Retina (tissue), 1 donor: ENCODE measurements at places on chromosomes 4 and X.

- no peak for DNase-seq
Observed at GRCh38 chr4:14856934-14857235, 145.4 kb upstream of the CPEB2 start.

DNA sequence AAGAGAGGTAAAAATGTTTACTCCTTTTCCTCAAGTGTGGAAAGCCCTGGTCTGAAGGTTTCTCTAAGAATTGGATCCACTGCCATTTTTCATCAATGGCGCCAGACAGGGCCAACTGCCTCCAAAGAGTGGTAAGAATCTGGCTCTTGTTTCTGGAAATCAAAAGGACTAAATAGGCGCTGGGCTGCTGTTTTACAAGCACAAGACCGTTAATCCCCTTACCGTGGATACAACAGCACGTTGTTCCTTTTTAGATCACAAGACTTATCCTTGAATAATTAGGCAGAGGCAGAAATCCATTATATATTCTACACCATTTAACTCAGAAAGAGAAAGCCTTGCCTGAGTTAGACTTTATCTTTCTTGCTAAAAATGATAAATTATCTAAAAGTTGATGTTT is 10.6 kb downstream of the CLTRN start:
- no peak for DNase-seq

DNA sequence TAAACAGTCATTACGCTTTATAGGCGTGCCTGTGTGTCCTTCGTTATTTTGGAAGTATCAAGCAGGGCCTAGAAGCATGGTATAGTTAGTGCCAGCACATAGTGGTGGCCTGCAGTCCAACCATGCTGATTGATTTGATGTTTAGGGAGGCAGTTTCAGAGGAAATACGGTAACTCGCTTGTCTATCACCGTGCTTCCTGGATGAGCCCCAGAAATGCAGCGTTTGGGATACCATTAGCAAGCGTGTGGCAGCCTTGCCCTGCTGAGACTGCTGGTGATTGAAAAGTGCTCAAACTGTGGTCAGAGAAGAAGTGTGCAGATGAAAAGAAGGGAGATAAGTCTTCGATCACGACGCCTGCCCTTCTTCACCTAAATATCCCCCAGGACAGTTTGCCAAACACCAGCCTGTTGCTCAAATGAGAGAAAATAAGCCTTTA is 158.4 kb downstream of the CHIC2 start:
- DNase-seq: peak; percentile 61

- no peak for DNase-seq
Observed at GRCh38 chrX:118355225-118355920, 9.5 kb downstream of the WDR44 start.

GRCh38 chr4:14952352-14952751 is 49.9 kb upstream of the CPEB2 start:
- DNase-seq: no peak

- no peak for DNase-seq
Observed at GRCh38 chrX:148588649-148589310, 88.4 kb downstream of the AFF2 start.

DNA sequence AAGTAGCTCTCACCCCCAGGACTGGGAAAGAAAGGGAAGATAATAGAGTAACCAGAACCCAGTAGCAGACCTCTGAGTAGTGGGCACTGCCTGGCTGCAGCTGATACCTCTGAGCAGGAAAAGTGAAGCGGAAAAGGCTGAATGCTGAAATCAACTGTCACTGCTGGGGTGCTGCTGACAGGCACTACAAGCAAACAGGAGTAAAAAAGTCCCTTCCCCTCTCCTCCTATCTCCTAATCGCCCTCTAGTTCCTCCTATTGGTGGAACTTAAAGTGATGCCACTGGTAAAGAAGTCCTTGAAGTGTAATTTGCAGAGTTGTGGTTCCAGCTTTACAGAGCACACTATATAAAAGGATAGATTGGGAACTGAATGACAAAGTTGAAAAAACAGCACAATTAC is 32.8 kb upstream of the GLRB start:
- no peak for DNase-seq

DNA sequence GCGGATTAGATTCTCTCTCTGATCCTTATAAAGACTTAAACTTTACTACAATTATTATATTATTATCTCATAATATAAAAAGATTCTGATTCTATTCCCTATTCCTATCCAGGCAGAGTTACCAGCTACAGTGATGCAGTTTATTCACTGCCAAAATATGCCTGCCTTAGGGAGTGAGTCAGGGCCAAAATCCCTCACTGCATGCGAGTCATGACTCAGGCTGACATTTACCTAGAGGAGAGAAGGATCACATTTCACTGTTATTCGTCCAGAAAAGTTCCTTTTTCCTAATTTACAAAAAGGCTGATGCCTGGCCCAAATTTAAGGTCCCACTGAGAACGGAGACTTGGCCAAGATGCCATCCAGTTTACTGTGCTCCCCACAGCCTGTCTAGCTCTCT is 168.5 kb upstream of the LDB2 start:
- DNase-seq: no peak

GRCh38 chrX:106919932-106920452 is at the start of gene CLDN2:
Gene CLDN2 (plus strand): TSS chrX:106920402. CDS start chrX:106928229, 7,827 bp downstream.
- DNase-seq: peak; percentile 63

DNA sequence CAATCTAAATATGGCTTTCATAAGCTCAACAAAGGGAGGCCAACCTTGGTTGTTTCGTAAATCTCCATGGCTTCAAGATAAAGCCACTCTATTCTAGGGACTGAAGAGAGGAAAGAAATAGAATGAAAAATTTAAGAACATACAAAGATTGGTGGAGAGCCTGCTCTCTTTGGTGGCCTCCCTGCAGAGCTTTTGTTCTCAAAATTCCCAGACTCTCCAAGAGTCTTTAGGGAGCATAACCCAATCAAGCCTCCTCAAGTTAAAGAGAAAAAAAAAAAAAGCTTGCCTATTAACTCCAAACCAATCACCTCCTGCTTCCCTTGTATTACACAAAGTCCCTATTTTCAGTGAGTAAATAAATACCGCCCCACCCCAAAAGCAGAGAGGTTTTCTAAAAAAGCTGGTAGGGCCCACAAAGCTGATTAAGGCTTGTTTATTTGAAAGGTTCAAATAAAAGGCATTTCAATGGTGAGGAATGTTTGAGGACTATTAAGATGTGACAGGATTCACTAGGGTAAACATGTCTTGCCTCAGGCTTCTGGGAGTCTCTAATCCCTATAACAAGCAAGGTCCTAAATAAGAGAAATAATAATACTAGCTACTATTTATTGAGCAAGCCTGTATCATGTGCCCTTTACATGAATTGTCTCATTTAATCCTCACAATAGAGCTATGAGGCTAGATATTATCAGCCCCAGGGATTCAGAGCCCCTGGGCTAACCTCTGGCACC is 71.6 kb downstream of the GPC3 start:
- no peak for DNase-seq

- no peak for DNase-seq
Observed at GRCh38 chr4:21901281-21901680, 47.3 kb downstream of the KCNIP4 start.

- peak; percentile 18 for DNase-seq
Observed at GRCh38 chr4:19776021-19776459, 475.7 kb upstream of the SLIT2 start.

GRCh38 chr4:105002278-105002677 is 144.4 kb upstream of the TET2 start:
- no peak for DNase-seq

DNA sequence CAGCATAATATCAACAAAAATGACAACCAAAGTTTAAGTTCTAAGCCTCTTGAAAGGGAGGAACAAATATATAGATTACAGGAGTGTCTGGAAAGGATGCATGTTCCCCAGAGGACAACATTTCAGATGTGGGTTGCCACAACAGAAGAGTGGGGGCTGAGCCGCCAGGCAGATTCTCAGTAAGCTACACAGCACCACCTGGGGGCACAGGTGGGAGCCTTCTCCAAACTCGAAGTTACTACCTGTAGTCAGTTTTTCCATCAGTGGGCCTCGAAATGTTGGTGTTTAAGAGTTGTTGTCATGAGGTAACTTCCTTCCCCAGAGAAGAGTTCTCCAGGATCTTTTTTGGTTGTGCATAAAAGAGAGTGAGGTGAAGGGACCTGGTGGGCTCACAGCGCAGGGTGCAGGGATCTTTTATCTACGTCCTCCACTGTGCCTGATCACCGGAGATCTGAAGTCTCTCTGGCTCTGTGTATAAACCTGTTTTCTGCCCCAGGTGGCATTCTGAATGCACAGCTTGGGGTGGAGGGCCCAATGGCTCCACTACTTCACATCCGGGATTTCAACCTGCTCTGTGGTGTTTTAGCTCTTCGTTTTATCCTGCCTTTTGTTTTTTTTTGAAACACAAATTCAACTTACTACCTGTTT is 58.4 kb upstream of the STS start:
- no peak for DNase-seq

- no peak for DNase-seq
Observed at GRCh38 chrX:132483951-132484350, 4.9 kb downstream of the MBNL3 start.

GRCh38 chrX:17266136-17266535 is 108.9 kb upstream of the NHS start:
- DNase-seq: no peak

GRCh38 chrX:149274516-149275105 is 230.5 kb downstream of the IDS start:
- DNase-seq: no peak

DNA sequence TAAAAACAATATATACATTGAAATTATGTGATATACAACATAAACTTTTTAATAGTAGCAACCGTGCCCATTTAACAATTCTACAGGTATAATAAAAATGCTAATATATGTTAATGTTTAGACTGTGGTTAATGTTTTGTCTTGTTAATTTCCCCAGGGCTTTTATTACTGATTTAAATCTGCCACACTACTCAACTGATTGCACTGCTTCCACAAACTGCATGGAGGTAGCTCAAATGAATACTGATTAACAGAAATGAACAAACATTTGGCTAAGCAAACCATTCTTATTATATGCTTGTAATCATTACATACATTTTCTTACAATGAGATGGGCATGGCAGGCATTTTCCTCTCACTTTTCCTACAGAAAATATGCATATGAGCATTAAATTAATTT is 275.9 kb downstream of the GPC3 start:
- no peak for DNase-seq

- DNase-seq: no peak
Observed at GRCh38 chr4:15153662-15154061, 151.4 kb downstream of the CPEB2 start.

DNA sequence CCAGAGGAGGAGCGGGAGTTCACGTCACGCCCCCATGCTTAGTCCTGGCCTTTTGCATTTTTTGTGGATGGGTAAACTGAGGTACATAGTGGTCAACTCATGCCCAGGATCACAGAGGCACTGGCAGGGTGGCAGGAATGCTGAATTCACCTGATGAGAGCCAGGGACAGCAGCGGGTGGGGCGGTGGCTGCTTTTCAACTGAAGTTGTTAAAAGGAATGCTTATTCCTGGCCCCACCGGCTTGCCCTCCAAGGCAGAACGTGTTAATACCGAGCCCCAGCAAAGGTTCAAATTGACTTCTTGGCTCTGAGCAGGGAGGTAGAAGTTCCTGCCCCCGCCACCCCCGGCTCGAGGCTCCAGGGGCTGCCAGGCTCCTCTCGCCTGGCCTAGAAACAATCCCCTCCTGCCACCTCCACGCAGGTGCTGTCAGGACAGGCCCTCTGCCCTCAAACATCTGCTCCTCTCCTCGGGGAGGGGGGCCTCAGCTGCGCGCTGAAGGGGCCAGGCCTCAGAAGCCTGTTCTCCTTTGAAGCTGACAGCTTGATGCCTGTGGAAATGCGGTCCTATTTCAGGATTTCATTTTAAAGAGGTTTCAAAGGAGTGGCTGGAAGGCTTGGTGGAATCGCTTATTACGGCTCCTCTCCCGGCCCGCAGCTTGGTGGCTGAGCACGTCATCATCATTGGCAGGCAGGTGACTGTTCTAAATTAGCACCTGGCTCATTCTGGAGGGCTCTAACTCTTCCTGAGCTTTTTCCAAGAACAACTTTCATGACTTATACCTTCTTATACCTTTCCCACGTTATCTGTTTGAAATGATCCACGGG is 93.0 kb downstream of the PHKA2 start:
- no peak for DNase-seq

DNA sequence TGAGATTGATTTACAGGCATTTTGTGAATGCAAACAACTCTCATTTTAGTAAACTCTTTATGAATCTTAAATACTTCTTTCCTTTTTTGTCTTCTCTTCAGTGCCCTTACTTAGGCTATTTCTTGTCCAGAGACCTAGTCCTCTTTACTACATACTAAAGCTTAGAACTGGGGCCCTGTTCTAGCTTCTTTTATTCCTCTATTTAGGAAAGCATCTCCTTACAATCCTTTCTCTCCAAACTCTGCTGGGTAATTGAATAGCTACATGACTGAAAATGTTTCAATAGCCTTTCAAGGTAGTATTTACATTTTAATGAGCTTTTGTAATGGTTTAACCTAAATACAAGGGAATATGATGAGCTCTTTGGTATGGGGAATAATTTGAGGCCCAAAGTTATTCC is 1701.5 kb upstream of the TENM3 start:
- DNase-seq: no peak

- no peak for DNase-seq
Observed at GRCh38 chr4:113407409-113407808, 354.1 kb downstream of the CAMK2D start.

DNA sequence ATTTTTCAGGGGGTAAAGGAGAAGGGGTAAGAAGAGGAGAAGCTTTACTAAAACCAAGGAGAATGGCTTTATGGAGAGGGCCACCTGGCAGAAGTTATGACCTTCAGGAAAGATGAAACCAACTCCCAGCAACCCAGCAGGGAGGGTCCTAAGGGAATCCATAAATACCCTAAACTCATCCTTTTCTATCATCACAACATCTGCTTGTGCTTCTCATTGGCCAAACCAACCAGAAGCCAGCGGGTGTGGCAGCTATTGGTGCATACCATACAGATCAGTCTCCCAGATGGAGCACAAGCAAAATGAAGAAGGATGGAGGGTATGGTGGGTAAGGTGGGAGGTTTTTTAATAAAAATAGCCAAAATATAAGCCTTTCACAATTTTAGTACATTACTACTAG is 58.5 kb upstream of the ARSJ start:
- no peak for DNase-seq

- no peak for DNase-seq
Observed at GRCh38 chr4:143189528-143189927, 4.8 kb downstream of the USP38 start.

DNA sequence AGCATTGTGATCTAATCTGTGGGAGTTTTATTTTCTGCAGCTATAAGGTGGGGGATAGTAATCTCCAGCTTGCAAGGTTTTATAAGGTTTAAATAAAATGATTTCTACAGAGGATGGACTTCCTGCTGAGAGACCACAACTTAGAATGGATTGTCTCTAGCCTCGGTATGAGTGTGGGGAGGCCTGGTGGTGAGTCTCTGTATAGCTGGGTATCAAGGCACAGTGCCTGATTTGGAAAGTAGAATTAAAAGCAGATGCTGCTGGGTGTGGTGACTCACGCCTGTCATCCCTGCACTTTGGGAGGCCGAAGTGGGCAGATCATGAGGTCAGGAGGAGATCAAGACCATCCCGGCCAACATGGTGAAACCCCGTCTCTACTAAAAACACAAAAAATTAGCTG is 162.0 kb upstream of the GATB start:
- no peak for DNase-seq

DNA sequence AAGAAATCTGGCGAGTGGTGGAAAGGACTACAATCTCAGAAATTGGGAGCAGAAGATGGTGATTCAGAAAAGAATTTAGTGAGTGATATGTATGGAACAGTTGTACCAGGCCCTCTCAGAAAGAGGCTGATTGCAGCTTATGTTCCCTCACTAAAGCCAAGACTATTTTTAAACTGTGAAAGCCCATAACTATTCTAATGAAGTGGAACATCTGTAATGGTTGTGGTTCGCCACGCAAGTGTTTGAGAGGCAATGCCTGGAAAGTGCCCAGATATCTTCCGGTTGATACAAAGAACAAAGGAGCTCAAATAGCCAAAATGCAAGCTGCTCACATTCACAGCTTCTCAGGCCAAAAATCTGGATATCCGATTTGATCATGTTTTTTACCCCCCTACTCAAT is 1250.7 kb downstream of the RAPGEF2 start:
- no peak for DNase-seq
